ENCODE measurements at places on chromosomes 12 and 14.
A peak's percentile ranks its signal among the peaks of the same experiment; 100 is the strongest.

GRCh38 chr14:105087963-105088811, 23.0 kb upstream of the GPR132 start:
- DNase-seq: peak; percentile 50

- DNase-seq: no peak
These were observed 45.0 kb downstream of the GIT2 start for GRCh38 chr12:109951136-109951535.

GRCh38 chr12:49489720-49490119, 49.1 kb upstream of the KCNH3 start:
- no peak for DNase-seq

- DNase-seq: no peak
These were observed 122.2 kb downstream of the NTS start for GRCh38 chr12:85996280-85996679.

DNA sequence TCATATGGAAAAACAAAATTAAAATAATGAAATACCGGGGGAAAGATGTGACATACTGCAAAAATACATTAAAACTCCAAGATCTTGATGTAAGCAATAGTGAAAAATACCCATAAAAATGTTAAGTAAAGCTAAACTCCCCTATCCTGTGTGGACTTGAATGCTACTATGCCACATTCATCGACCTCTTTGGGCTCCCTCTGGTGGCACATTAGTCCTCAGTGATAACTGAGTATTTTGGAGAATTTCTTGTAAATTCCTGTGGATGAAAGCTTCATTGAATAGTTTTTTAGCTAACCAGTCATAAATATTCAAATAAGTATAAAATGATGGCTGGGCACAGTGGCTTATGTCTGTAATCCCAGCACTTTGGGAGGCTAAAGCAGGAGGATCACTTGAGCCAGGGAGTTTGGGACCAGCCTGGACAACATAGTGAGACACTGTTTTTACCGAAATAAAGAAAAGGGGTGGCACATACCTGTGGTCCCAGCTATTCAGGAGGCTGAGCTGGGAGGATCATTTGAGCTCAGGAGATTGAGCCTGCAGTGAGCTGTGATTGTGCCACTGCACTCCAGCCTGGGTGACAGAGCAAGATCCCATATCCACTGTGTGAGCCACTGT, 42.4 kb upstream of the SGPP1 start:
- peak; percentile 2 for DNase-seq

- no peak for DNase-seq
These were observed 9.8 kb downstream of the CCDC63 start for GRCh38 chr12:110856542-110856941.

DNA sequence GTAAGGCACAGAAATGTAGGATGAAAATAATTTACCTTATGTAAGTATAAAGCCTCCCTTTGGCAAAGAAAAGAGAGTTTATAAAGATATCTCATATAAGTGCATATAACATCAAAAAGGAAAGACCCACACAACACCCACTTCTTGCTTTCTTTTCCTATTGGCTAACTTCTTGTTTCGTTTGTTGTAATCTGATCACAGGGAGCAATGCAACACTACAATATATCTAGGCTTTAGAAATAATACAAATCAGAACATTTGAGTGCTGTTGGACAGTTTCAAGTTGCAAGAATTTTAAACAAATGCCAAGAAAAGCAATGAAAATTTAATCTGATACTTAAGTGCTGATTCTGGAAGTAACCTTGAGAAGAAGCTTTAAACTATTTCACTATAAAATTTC, 1.3 kb downstream of the FGD6 start:
- DNase-seq: no peak

- DNase-seq: no peak
These were observed 83.0 kb downstream of the TRAFD1 start for GRCh38 chr12:112208301-112208910.

- DNase-seq: no peak
These were observed 79.3 kb downstream of the SSPN start for GRCh38 chr12:26274441-26275312.

GRCh38 chr14:52950410-52950897, 396 bp downstream of the FERMT2 start:
- peak; percentile 46 for DNase-seq

DNA sequence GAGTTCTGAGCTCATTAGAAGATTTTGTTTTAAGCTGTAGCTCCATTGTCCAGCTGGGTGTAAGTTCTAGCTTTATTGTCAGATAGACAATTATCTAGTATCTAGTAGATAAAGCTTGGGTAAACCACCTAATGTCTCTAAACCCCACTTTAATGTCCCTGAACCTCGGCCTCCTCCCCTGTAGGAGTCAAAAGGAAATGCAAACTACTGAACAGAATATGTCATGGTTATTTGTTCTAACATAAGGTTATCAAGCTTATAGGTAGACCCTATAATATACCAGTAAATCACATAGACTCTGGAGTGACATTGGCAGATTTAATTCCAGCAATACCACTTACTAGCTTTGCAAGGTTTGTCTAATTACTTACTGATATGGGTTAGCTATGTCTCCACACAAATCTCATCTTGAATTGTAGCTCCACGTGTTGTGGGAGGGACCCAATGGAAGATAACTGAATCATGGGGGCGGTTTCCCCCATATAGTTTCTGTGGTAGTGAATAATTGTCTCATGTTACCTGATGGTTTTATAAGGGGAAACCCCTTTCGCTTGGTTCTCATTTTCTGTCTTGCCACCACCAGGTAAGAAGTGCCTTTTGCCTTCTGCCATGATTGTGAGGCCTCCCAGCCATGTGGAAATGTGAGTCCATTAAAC, 29.4 kb downstream of the BCAT1 start:
- DNase-seq: no peak

DNA sequence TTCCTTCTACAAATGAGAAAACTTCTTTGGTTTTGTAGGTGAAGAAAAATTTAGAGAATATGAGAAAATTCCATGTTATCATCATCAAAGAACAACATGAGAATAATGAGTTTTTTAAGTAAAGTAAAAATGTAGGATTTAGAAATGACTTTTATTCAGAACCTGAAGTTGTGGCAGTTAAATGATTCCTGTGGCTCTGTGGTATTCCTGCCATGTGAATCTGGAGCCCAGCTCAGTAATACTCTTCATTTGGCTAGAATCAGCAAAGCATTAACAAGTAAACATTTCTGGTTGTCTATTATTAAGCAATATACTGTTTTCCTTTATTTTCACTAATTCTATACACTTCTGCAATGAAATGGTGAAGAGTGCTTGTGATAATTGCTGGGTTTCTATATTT, 95.6 kb upstream of the E2F7 start:
- no peak for DNase-seq

GRCh38 chr14:65167072-65167645, 64.8 kb upstream of the MAX start:
- DNase-seq: no peak

- no peak for DNase-seq
These were observed 50.1 kb upstream of the STK38L start for GRCh38 chr12:27193854-27194544.

GRCh38 chr12:109710205-109710746, 3.3 kb upstream of the FAM222A start:
- DNase-seq: no peak

- DNase-seq: peak; percentile 80
These were observed 316.2 kb upstream of the NAV3 start for GRCh38 chr12:77514511-77514910.

- no peak for DNase-seq
These were observed 259.1 kb downstream of the SLC6A15 start for GRCh38 chr12:84653482-84653881.

DNA sequence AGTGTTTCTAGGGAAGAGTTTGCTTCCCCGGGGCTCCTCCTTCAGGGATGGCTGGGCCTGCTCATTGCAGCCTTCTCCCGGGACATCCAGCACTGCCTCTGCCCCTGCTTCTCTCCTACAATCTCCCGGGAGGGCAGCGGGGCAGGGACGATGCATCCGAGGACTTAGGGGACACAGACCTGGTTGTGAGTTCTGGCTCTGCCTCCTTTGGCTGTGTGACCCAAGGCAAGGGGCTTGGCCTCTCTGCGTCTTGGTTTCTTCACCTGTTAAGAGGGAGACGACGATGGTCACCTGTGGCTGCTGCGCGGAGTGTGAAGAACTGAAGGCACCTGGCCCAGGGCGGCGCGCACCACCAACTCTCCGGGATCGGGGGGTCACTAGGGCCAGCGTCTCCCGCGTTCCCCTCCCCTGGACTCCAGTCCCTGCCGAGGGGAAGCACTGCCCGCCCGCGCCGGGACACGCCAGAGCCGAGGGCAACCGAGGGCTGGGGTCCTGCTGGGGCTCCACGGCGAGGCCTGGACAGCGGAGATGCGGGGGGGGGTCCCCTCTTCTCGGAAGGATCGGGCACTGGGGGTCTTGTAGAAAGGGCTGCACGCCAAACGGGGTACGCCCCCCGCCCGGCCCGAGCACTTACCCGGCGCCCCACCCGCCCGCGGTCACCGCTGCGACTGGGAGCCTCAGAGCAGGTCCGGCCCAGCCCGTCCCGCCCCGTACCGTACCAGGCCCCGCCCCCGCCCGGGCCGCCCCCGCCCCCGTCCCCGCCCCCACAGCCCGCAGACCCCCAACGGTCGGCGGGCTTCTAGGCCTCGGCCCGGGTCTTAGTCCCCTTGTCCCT, at the start of gene HVCN1:
Gene HVCN1 (minus strand): TSS at position 670 of the 835 bp plus-strand sequence. CDS start 5,870 bp downstream, outside the sequence.
- no peak for DNase-seq

DNA sequence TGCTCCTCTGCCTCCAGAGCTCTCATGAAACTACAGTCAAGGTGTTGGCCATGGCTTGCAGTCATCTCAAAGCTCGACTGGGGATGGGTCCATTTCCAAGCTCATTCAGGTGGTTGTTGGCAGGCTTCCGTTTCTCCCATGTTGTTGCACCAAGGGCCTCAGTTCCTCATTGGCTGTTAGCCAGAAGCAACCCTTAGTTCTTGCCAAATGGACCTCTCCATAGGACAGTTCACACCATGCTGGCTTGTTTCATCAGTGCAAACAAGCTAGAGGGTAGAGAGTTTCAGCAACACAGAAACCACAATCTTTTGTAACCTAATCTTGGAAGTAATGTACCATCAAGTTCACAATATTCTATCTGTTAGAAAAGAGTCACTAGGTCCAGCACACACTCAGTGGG, 22.7 kb upstream of the PPM1A start:
- DNase-seq: no peak

DNA sequence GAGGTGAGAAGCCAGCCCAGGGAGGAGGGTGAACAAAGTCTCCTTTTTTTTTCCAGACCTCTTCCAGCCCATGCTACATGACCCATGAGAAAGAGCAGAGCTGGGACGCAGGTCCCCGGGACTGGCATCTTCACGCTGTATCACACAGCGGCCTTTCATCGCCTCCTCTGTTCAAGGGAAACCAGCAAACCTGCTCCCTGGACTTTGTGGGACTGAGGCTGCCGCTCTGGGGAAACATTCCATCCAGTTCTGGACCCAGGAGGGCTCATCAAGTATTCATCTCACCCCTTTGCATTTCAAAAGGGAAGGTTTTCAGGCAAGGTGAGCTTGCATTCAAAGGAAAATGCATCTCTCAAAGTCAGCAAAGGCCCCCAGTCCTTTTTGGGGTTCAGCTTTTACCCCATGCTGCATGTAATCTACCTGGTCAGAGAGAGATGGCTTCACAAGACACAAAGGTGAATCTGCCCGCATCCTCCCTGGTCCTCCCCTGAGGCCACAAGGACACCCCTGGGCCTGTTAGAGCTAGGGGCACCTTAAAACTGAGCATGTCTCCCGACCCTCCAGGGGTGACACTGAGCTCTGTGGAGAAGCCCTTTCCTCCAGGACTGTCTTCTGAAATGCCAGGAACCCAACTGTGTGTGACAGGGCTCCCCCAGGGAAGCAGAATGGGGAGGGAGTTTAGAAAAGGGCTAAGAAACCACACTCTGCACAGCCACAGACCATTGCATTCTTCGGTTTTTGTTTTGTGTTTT, 21.2 kb upstream of the MEG3 start:
- no peak for DNase-seq

GRCh38 chr12:95218150-95219133, 835 bp downstream of the VEZT start:
- DNase-seq: peak; percentile 83

DNA sequence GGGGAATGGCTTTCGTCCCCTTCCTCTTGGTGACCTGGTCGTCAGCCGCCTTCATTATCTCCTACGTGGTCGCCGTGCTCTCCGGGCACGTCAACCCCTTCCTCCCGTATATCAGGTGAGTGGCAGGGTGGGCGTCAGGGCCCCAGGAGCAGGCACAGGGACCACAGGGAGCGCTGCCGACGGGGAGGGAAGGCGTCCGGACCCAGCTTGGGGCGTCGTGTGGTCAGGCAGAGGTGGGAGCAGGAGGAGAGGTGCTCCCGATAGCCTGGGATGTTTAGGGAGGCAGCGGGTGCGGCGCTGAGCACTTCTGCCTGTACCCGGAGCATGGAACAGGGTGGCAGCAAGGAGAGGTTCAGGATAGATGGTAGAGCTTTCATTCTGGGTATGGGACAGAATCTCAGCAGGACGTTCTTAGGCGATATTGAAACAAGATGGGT, 444 bp downstream of the DRAM1 start:
- no peak for DNase-seq

All from NCI-H345 (cell line).